ENCODE measurements at places on chromosomes 7 and 10.

GRCh38 chr7:44646921-44647636 is 40.7 kb downstream of the OGDH start:
- DNase-seq, result no peak

GRCh38 chr7:1520539-1521234 is 9.8 kb upstream of the MAFK start:
- no peak for DNase-seq

- peak; percentile 89 for DNase-seq
Observed at GRCh38 chr10:96673318-96674099, 46.8 kb downstream of the PIK3AP1 start.

DNA sequence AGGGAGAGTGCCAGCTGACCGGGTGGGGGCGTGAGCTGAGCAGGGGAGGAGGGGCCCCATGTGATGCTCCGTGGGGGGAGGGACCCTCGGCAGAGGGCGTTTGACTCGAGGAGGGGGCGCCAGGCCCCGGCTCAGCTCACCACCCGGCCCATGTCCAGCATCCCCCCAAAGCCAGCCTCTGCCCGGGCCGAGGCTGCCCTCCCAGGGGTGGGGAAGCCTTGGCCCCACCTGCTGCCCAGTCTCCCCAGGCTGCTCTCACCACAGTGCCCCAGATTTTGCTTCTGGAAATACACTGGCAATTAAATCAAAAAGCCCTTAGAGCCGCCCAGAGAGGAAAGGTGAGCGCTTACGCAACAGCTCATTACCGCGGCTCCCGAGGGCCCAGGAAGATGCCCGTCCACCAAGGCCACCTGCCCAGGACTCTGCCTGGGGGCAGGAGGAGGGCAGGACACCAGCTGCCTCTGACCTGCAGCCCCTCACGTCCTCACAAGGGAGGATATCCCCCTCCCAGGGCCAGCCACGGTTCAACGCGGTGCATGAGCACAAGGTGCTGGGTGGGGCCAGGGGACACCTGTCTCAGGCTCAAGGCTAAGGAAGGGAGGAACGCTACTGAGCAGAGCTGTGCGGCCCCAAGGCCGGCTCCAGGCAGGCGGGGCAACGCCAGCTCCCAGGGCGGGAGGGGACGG is 70.0 kb upstream of the INPP5A start:
- no peak for DNase-seq

GRCh38 chr7:49150486-49150885 is 226.1 kb downstream of the CDC14C start:
- DNase-seq, result no peak

DNA sequence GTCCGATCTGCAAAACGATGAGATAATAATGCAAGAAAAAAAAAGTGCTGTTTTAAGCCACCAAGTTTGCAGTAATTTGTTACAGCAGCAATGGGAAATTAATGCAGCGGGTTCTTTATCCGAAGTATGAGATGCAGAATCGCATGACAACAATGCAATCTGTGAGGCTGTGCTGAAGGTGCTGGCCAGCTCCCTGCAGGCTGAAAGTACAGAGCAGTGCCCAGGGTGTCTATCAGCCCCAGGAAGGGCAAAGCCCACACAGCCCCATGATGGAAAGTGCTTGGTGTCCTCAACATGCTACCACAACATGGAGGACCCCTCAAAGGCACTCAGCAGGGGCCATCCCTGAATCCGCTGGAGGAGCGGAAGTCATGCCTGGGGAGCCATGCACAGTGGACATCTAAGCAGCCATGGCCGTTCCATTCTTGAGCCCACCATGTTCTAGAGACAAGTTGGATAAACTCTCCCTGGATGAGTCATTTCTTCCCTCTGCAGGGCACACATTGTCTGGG is 199.5 kb upstream of the PFKP start:
- no peak for DNase-seq

- no peak for DNase-seq
Observed at GRCh38 chr7:45099891-45100760, 11.4 kb upstream of the NACAD start.

- DNase-seq, result no peak
Observed at GRCh38 chr10:119450606-119451299, 91.8 kb downstream of the RGS10 start.

GRCh38 chr7:133539016-133539415 is 286.1 kb downstream of the EXOC4 start:
- DNase-seq, result no peak

- DNase-seq, result no peak
Observed at GRCh38 chr10:120052964-120053702, 160.6 kb downstream of the SEC23IP start.

DNA sequence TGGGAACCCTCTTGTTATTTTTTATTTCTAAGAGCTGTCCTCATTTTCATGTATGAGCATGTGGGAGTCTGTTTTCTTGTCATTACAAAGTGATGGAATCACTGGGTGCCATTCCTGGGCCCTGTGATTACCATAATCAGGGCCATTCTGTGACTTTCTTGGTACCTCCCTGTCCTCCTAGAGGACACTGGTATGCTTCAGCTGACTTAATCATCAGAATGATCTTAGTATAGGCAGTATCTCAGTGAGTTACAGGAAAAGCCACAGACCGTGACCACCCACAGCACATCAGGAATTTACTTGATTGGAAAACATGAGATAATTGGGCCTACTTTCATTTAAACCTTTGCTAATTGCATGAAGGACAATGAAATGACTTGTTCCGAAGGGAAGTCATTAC is 7.2 kb downstream of the NOM1 start:
- DNase-seq, result no peak

DNA sequence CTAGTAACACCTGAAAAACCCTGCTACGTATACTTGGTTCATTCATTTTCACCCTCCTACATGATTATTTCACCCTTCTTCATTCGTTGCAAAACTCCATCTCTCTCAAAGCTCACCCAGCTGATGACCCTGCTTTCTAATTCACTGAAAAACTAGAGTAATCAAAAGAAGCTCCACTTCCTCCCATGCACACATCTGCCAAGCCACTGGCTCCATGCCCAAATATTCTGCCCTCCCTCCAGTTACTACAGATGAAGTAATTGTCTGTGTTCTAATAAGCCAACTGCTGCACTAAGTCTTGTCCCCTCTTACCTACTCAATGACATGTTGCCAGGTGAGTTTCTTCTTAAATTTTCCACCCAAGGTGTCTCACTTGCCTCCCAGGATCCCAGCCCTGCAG is 96.9 kb upstream of the CCDC71L start:
- DNase-seq, result peak; percentile 89
